ENCODE measurements at places on chromosomes 3 and 15. TPM values are rescaled to one million over a fixed set of nuclear protein-coding genes. Genes with fewer than 3 reads are reported as not detected.

ATG7 gene
- total RNA-seq: 56.1 TPM

IQSEC1 gene
- total RNA-seq: 30.1 TPM

ACKR4 gene
- not detected for total RNA-seq

GABRA5 gene
- not detected for total RNA-seq

EPHB3 gene
- 15.7 TPM for total RNA-seq

GRK7 gene
- total RNA-seq: not detected

HES1 gene
- total RNA-seq: 97.8 TPM

ZBTB47 gene
- total RNA-seq: 9.6 TPM

DNA sequence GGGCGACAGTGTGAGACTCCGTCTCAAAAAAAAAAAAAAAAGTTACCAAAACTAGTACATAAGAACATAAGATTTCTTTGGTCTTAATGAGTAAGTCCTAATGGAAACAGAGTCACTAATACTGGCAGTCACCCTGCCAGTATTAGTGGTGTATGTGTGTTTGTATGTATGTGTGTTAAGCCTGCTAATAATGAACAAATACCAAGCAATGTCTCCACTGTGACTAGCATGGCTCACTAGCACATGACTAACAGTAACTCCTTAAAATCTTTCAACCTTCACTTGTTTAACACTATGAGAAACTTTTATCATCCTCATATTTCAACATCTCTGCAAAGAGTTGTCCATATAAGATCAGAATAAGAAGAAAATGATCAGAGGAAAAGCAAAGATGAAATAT, 231.0 kb upstream of the ATP11B start:
- H3K4me3 ChIP-seq: no peak overlapping the region
- DNase-seq: no peak
- H3K36me3 ChIP-seq: no peaks in the 10 kb centered on the region
- no peaks in the 10 kb centered on the region for H3K4me1 ChIP-seq
- H3K27ac ChIP-seq: no peak overlapping the region

- H3K36me3 ChIP-seq: no peaks in the 10 kb centered on the region
- DNase-seq: no peak
- no peaks in the 10 kb centered on the region for H3K27me3 ChIP-seq
- peaks cover 18% of the 10 kb centered on the region for H3K4me1 ChIP-seq
- H3K27ac ChIP-seq: no peak overlapping the region
These were observed 1.8 kb downstream of the TLNRD1 start for GRCh38 chr15:81002331-81003096.

- H3K27ac ChIP-seq: no peak overlapping the region
- no peaks in the 10 kb centered on the region for H3K27me3 ChIP-seq
- no peak overlapping the region for H3K4me3 ChIP-seq
These were observed 408.6 kb downstream of the PDCD6IP start for GRCh38 chr3:34207002-34207401.

- H3K4me1 ChIP-seq: no peaks in the 10 kb centered on the region
- no peak overlapping the region for H3K4me3 ChIP-seq
- H3K27ac ChIP-seq: no peak overlapping the region
- H3K27me3 ChIP-seq: no peaks in the 10 kb centered on the region
- no peak for DNase-seq
These were observed 361.3 kb downstream of the ULK4 start for GRCh38 chr3:41600616-41601015.

DNA sequence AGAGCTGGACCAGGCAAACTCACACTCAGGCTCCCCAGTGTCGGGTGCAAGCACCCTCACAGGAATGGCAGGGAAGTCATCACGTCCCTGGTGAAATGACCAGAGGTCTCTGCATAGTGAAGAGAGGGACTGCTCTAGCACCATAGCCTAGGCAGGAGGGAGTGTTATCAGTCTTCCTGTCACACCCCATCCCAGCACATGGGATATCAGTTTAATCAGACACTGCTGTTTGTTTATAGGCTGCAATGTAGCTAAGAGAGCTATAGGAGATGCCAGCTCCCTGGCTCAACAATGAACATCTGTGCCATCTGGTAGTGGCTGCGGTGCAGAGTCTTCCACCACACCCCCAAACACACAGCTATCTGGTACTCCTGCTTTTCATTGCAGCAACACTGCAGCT, 776.6 kb downstream of the ZNF385D start:
- no peak overlapping the region for H3K4me3 ChIP-seq
- H3K27ac ChIP-seq: no peak overlapping the region
- H3K4me1 ChIP-seq: no peaks in the 10 kb centered on the region
- H3K27me3 ChIP-seq: no peaks in the 10 kb centered on the region
- no peaks in the 10 kb centered on the region for H3K36me3 ChIP-seq
- no peak for DNase-seq

DNA sequence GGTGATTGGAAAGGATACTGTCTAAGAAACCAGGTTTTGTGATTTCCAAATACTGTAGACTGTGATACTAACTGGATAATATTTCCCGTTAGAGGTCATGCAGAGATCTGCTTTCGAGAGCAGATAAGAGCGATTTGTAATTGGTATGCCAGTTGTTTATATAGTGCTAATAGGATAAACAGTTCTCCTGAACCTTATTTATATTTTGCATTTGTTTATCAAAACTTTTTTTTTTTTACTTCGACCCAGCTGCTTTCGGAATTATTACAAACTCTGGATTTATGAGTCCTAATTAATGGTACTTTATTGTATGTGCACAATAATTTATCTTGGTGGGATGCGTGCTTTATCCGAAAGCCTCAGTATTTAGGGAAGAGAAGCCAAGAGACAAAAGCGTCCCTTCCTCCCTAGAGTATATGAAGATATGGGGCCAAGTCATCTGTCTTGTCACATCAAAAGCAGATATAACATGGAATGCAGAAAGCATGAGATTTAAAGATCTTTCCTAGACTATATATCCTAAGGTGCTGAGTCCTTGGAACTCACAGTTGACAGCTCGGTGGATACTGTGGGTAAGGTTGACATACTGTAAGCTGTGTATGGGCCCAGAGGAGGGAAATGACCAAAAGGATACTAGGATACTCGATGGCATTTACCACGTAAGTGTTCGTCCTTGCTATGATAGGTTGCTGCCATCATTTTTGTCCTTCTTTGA, 62.2 kb downstream of the SMAD6 start:
- no peaks in the 10 kb centered on the region for H3K27me3 ChIP-seq
- no peak overlapping the region for H3K4me3 ChIP-seq
- no peak for DNase-seq
